ENCODE measurements at places on chromosomes 6 and 20.

GRCh38 chr6:150999107-150999506, 133.6 kb downstream of the MTHFD1L start:
- no peak for DNase-seq

- no peak for DNase-seq
These were observed 2.9 kb downstream of the CABLES2 start for GRCh38 chr20:62404112-62404665.

- no peak for DNase-seq
These were observed 3.1 kb upstream of the CAP2 start for GRCh38 chr6:17390276-17390675.

GRCh38 chr6:2183246-2183645, 62.2 kb downstream of the GMDS start:
- DNase-seq: no peak

DNA sequence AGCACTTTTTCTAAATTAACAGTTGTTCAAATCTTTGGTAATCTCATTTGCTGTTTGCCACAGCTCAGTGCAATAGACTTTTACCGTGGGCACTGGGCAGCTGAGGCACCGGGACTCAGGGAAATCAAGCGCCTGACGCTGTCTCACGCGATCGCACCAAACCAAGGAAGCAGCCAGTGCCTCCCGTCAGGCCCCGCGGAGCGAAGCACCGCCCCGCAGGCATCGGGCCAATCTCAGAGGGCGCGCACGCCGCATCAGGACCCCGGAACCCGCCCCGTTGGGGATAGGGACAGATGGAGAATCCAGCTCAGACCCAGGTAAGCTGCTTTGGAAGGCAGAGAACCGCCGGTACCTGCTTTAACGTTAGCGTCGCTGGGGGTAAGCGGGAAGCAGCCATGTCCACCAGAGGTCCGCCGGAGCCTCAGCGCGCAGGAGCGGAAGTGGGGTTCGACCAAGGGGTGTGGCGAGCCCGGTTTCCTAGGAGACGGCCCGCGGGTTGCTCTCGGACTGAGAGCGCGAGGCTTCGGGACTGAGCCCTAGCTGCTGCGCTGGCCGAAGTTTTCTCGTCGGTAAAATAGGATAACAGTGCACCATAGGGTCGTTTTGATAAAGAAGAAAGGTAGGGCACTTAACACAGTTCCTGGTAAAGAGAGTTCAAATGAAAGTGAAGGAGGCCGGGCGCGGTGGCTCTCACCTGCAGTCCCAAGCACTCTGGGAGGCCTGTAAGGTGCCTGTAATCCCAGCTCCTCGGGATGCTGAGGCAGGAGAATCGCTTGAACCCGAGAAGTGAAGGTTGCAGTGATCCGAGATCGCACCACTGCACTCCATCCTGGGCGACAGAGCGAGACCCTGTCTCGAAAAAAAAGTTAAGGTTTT, at the start of gene LYRM2:
LYRM2 (minus strand) TSS at position 428 of the 876 bp plus-strand sequence; CDS start at position 397, 31 bp downstream.
- peak; percentile 85 for DNase-seq

DNA sequence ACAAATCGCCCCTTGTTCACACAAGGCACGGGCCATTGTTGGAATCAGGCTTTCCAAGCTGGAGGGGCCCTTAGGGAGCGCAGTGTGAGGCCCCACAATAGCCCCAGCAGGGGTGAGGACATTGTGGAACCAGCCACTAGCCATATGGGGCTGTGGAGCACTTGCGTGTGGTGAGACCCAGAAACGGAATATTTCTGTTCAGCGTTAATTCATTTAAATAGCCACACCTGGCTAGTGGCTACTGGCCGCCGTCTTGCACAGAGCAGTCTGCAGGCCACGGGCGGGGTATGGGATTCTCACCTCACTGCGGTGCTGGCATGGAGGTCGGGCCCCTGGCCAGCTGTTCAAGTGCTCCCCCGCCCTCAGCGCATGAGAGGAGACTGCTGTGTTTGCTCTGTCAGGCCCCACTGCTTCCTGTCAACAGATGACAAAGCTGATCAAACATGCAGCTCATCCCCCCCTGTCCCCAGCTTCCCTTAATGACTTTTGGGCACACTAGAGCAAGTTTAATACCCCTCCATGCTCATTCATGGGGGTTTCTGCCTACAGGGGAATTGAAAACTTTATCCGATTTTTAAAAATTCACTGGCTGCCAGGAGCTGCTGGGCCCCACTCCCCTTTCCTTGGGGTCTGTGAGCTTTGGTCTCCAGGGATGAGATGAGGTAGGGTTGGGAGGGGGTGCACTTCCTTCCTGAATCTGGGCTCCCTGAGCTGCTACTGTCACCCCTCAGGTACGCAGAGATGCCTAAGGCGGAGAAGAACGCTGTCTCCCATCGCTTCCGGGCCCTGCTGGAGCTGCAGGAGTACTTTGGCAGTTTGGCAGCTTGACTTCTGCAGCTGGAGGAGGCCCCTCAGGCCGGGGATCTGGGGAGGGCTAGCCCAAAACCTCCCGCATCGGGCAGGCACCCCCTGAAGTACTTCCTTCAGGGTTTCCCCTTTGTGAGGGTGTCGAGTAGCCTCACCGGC, 13.6 kb downstream of the ITPA start:
- no peak for DNase-seq

DNA sequence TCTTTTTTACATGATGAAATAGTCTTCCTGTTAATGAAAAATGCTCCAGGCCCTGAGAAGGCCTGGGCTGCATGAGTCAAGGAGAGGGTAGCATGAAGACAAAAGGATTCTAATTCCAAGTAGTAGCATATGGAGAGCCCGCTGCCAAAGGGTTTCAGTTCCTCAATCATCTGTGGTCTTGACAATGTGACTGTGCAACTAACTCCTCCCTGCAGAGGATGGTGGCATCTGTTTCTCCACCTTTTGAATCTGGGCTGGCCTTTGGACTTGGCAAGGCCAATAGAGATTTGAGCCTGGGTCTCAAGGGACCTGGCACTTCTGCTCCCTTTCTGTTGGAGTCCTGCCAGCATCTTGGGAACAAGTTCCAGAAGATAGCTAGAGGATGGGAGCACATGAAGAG, 35.1 kb upstream of the ANKEF1 start:
- DNase-seq: peak; percentile 18

- DNase-seq: no peak
These were observed 122.0 kb downstream of the HTR1B start for GRCh38 chr6:77341058-77341986.

- no peak for DNase-seq
These were observed 39.2 kb upstream of the RNF182 start for GRCh38 chr6:13885601-13886000.

- DNase-seq: no peak
These were observed 6.4 kb upstream of the SNRPB start for GRCh38 chr20:2476742-2477615.

- no peak for DNase-seq
These were observed 3.5 kb upstream of the ACAT2 start for GRCh38 chr6:159758031-159759001.

DNA sequence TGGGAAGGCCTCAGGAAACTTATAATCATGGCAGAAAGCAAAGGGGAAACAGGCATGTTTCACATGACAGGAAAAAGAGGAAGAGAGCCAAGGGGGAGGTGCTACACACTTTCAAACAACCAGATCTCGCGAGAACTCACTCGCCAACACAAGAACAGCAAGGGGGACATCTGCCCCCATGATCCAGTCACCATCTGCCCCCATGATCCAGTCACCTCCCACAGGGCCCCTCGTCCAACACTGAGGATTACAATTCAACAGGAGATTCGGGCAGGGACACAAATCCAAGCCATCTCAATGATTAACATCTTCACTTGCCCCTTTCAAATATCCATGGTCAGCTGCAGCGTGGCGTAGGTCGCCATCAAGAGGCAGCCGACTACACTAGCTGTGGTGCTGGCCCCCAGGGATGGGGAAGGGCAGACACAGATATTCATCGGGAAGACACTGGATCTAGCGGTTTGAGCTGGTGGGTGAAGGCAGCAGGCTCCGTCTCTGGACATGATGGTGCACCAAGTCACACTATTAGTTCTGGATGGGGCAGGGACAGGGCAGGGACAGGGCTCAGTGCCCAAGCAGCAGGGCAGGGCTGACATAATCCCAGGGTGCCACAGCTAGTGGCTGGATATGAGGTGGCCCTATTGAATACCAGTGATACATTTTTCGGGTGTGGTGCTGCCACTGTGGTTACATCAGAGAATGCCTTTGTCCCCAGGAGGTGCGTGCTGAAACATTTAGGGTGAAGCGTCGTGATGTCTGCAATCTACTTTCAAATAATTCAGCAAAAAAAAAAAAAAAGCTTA, 31.6 kb downstream of the TUBB2B start:
- no peak for DNase-seq

GRCh38 chr6:125212377-125212776, 58.8 kb downstream of the TPD52L1 start:
- no peak for DNase-seq

Measured in tibial nerve (tissue), 4 donors.